ENCODE measurements at places on chromosomes 7 and 10.

- no peak for DNase-seq
These were observed 529.9 kb upstream of the DPP6 start for GRCh38 chr7:153522261-153522660.

GRCh38 chr7:43647673-43648472 is 65.0 kb downstream of the STK17A start:
- DNase-seq = no peak

DNA sequence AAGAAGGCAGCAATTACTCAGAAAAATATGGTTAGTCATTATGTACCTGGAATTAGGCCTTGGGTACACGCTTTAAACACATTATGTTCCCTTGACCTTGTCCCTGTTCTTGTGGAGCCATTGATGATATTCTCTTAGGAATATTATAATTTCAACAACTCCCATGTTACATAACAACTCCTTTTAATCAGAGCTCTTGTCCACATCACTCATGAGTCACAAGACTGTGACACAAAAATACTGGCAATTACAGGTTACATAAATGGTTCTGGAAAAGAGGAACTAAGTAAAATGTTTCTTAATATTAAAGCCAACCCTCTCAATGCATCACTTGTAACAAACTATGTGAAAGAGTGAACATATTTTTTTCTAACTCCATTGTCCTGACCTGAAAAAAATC is 143.8 kb upstream of the PCLO start:
- no peak for DNase-seq

GRCh38 chr7:45718464-45719330 is 144.5 kb downstream of the ADCY1 start:
- DNase-seq = no peak

DNA sequence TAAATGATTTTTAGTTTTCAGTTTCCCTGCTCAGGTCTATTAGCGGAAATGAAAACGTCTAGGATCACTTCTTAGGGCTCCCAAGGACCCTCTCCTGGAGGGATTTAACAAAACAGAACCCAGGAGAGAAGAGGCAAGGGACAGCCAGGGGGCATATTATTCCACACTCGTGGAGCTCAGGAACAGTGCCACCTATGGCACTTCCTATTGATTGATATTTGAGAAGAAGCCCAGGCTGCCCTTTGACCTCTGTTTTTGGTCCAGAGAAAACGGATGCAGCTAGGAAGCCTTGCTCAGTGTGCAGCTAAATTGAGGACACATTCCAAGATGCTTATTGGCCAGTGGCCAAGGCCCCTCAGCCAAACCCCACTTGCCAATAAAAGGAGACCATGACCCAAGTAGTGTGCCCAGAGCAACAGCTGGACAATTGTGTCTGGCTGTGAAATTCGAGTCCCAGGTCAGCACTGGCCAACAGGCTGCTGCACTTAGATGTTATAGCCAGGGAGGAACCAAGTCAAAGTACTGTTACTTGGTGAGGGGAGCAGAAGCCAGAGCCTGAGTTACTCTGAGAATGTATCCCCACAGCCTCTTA is 24.0 kb upstream of the GPNMB start:
- no peak for DNase-seq

GRCh38 chr10:61159253-61159652 is 215.3 kb upstream of the RHOBTB1 start:
- DNase-seq = no peak

- DNase-seq = peak; percentile 23
These were observed 43.7 kb downstream of the CH25H start for GRCh38 chr10:89163265-89163995.

DNA sequence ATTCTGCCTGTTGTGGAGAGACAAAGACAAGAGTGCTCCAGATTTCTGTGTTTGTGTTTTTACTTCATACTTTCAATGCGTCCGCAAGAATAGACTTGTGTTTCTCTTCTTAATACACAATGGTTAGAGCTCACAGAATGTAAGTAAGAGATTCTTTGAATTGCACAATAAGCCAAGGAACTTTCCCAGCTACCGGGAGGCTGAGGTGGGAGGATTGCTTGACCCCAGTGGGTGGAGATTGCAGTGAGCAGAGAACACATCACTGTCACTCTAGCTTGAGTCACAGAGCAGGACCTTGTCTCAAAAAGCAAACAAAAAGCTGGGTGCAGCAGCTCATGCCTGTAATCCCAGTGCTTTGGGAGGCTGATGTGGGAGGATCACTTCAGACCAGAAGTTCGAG is 250.7 kb upstream of the MYO3A start:
- DNase-seq = no peak

- no peak for DNase-seq
These were observed 597.6 kb downstream of the PARD3 start for GRCh38 chr10:34217524-34217923.
